ENCODE measurements at places on chromosomes 5 and 9. TPM values are rescaled to one million over a fixed set of nuclear protein-coding genes. Genes with fewer than 3 reads are reported as not detected.

The PROB1 gene
- 0.63 TPM for total RNA-seq

The SEMA5A gene
- 27.0 TPM for total RNA-seq

The ZNG1C gene
- 41.7 TPM for total RNA-seq

The CKMT2 gene
- 5.5 TPM for total RNA-seq

The PDE6A gene
- total RNA-seq: 3.6 TPM

The THBS4 gene
- total RNA-seq: 0.48 TPM

The CNTLN gene
- total RNA-seq: 9.2 TPM

The EGFLAM gene
- total RNA-seq: 9.0 TPM

The NTNG2 gene
- 0.20 TPM for total RNA-seq

The FAM151B gene
- 2.7 TPM for total RNA-seq

GRCh38 chr5:134439210-134439654, 27.6 kb upstream of the CDKN2AIPNL start:
- no peaks in the 10 kb centered on the region for H3K27me3 ChIP-seq
- DNase-seq: peak; percentile 79
- H3K27ac ChIP-seq: peak overlapping the region; percentile 98
- H3K36me3 ChIP-seq: no peaks in the 10 kb centered on the region
- H3K4me1 ChIP-seq: peaks cover 39% of the 10 kb centered on the region
- no peak overlapping the region for H3K4me3 ChIP-seq

DNA sequence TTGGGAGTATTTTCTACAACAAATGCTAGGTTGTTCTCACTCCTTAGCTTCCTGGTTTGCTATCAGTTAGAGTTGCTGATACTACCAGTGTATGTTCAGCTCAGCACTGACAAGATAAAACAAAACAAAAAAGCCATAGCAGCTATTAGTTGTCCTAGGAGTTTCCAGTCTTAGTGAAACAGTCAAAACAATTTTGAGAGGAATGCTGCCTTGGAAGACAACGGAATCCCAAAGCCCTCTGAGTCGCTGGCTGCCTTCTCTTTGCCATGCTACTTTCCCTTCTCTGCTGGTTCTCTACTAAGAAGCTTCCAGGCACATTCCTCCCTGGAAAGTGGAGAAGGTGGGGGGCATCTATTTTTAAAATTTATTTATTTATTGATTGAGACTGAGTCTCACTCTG, 5.4 kb upstream of the CREBRF start:
- no peak overlapping the region for H3K4me3 ChIP-seq
- H3K4me1 ChIP-seq: no peaks in the 10 kb centered on the region
- no peak for DNase-seq

DNA sequence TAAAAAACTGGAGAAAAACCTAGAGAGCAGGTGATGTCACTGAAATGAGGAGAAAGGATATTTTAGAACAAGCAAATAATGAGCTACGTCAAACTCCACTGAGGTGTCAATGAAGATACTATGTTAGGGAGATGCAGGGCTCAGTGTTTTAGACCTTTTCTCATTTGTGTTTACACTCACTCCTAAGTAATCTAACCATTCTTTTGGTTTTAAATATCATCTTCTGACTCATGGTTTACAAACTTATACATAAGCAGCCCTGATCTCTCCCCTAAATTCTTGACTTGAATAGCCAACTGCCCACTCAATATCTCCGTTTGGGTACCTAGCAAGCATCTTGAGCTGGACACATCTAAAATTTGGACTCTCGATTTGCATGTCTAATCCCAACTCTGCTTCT, 272.4 kb downstream of the MEF2C start:
- H3K36me3 ChIP-seq: no peaks in the 10 kb centered on the region
- H3K4me3 ChIP-seq: no peak overlapping the region
- H3K4me1 ChIP-seq: no peaks in the 10 kb centered on the region
- H3K27me3 ChIP-seq: no peaks in the 10 kb centered on the region

- DNase-seq: no peak
- H3K27ac ChIP-seq: no peak overlapping the region
- no peaks in the 10 kb centered on the region for H3K4me1 ChIP-seq
- H3K36me3 ChIP-seq: no peaks in the 10 kb centered on the region
Observed at GRCh38 chr5:83857341-83857740, 136.7 kb upstream of the HAPLN1 start.

DNA sequence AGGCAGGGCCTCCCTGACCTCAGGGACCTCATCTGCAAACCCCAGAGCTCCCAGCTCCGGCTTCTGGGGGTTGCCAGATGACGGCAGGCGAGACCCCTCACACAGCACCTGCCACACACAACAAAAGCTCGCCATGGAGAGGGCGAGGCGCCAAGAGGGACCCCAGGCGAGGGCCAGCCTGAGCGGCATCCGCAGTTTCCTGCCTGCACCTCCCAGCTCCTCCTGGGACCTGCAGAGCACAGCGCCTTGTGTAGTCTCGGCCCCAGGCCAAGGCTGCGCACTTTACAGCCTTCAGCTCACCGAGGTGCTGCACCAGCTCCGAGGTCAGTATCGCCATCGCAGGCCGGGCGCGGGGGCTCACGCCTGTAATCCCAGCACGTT, 82.4 kb upstream of the ADAMTS2 start:
- H3K36me3 ChIP-seq: no peaks in the 10 kb centered on the region
- no peaks in the 10 kb centered on the region for H3K27me3 ChIP-seq
- no peak overlapping the region for H3K4me3 ChIP-seq

DNA sequence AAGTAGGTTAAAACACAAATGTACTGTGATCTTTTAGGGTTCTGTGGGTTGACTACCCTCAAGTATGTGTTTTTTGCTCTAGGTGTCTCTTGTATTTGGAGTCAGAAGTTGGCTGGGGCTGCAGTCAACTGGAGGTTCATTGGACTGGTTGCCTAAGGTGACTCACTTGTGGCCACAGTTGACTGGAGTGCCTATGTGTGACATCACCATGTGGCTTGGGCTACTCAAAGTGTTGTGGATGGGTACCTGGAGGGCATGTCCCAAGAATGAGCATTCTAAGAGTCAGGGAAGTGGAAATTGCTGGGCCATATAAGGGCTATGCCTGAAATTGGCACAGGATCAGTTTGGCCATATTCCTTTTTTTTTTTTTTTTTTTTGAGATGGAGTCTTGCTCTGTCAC, 27.4 kb downstream of the SNX30 start:
- no peak overlapping the region for H3K4me3 ChIP-seq
- H3K36me3 ChIP-seq: no peaks in the 10 kb centered on the region
- H3K27me3 ChIP-seq: no peaks in the 10 kb centered on the region

- no peaks in the 10 kb centered on the region for H3K36me3 ChIP-seq
- no peaks in the 10 kb centered on the region for H3K27me3 ChIP-seq
- H3K27ac ChIP-seq: no peak overlapping the region
- H3K4me1 ChIP-seq: no peaks in the 10 kb centered on the region
- DNase-seq: no peak
Observed at GRCh38 chr9:9004810-9005209, 1205.2 kb upstream of the DMAC1 start.

- H3K4me1 ChIP-seq: peaks cover 11% of the 10 kb centered on the region
- H3K4me3 ChIP-seq: no peak overlapping the region
- DNase-seq: no peak
- H3K27ac ChIP-seq: no peak overlapping the region
Observed at GRCh38 chr5:172163346-172163745, 24.7 kb downstream of the STK10 start.

- H3K4me1 ChIP-seq: peaks cover 8% of the 10 kb centered on the region
- DNase-seq: no peak
- no peak overlapping the region for H3K27ac ChIP-seq
- H3K27me3 ChIP-seq: peaks cover 12% of the 10 kb centered on the region
Observed at GRCh38 chr5:171421331-171422262, 2.1 kb downstream of the FGF18 start.

DNA sequence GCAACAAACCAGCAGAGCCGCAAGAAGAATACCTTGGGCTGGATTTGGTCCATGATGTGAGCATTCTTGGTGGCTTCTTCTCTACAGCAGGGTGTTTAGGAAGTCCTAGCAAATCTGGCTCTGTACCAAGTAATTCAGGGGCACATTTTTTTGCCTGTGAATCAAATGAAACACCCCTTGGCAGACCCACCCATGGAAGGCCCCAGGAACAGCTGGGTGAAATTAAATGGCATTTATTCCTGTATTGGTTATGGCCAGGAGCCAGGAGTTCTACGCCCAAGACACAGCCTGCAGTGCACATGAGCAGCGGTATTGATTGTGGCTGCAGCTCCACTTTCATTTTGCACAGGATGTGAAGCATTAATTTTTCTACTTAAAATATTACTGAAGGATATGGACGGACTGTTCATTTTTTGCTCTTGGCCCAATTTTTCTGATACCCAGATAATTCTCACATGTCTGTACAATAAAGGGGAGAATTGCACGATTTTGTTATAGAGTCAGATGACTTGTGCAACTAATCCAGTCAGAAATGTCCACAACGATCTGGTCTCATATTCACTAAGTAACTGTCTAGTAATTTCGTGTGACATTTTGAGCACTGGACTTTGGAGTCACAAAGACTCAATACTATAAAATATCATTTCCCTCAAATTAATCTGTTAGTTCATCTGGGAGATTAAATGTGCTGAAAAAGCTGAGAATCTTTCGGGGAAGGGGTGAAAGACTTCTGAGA, 120.7 kb upstream of the APC start:
- no peaks in the 10 kb centered on the region for H3K27me3 ChIP-seq
- H3K4me1 ChIP-seq: no peaks in the 10 kb centered on the region
- H3K4me3 ChIP-seq: no peak overlapping the region
- H3K36me3 ChIP-seq: no peaks in the 10 kb centered on the region

DNA sequence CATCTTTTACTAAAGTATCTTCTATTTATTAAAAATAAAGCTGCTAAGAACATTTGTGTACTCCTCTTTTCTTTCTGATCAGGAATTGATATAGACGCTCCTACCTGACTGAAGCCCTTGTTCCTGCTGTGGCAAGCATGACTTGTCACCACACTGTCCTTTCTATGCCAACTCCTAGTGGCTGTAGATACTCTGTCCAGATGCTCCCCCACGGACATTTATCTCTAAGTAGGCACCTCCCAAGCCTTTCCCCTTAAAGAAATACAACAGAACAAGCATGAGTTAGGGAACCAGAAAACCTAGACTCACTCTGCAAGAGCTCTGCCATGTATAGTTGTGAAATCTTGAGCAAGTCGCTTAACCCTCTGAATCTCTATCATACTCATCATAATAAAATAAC, 53.2 kb downstream of the FAM114A2 start:
- no peaks in the 10 kb centered on the region for H3K27me3 ChIP-seq
- H3K4me3 ChIP-seq: no peak overlapping the region
- H3K4me1 ChIP-seq: no peaks in the 10 kb centered on the region

DNA sequence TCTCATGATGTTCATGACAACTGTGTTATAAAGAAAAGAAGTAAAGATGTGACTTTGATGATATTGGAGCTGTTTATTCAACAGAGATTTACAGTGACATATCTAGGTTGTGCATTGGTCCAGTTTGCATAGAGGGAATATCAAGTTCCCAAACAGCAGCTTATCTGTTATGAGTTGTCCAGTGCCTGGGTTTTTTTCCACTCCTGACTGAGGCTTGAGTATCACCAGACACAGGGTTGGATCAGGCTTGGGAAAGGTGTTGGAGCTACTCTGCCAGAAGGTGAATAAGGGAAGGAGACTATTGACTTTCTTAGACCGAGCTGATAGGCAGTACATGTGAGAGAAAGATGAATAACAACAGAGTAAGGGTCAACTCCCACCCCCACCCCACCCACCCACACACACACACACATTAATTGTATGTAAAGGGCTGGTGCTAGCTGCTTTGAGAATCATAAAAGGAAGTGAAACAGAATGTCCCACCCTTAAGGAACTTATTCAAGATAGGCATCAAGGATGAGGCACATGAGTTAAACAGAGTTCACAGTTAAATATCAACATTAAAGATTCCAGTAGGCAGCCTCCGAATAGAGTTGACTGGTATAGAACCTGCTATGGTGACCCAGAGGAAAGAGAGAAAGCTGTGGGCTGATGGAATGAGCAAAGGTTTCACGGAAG, 33.0 kb upstream of the RASGRF2 start:
- no peak overlapping the region for H3K4me3 ChIP-seq
- H3K27ac ChIP-seq: no peak overlapping the region
- no peaks in the 10 kb centered on the region for H3K27me3 ChIP-seq

DNA sequence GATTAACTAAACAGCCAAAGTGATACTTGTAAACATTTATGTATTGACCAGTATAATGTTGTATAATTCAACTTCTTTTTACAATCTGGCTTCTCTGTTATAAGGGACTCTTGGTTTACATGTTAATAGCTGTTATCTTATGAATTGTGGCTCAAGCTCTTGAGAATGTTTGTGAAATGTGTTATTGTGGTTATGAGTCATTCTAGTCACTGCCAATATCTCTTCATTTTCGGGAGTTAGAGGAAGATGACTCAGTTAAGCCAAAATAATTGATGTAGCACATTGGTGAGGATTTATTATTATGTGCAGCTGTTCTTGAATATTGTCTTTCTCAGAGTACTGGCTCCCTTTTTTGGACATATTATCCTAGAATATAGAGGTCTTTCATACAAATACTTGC, 655.2 kb upstream of the RIOK2 start:
- no peak overlapping the region for H3K27ac ChIP-seq
- H3K4me3 ChIP-seq: no peak overlapping the region
- no peak for DNase-seq
- H3K4me1 ChIP-seq: peaks cover 8% of the 10 kb centered on the region
- no peaks in the 10 kb centered on the region for H3K36me3 ChIP-seq

DNA sequence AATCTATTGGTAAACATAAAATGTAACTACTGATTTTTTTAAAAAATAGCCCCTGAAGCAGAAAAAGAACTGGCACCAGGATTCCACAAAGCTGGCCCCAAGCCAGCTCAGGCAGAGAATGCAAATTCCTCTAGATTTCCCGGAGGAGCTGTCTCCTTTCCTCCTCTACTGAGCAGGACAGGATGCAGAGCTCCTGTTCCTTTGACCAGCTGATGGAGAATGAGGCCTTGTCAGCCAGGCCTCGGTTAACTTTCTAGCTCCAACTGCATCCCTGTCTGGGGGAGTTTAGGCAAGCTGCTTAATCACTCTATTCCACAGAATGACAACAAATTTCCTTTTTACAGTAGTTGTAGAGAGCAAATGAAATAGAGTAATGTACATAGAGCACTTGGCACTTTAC, 155.5 kb downstream of the GNAQ start:
- no peaks in the 10 kb centered on the region for H3K36me3 ChIP-seq
- peaks cover 37% of the 10 kb centered on the region for H3K4me1 ChIP-seq
- H3K4me3 ChIP-seq: no peak overlapping the region
- no peaks in the 10 kb centered on the region for H3K27me3 ChIP-seq
- H3K27ac ChIP-seq: peak overlapping the region; percentile 8

DNA sequence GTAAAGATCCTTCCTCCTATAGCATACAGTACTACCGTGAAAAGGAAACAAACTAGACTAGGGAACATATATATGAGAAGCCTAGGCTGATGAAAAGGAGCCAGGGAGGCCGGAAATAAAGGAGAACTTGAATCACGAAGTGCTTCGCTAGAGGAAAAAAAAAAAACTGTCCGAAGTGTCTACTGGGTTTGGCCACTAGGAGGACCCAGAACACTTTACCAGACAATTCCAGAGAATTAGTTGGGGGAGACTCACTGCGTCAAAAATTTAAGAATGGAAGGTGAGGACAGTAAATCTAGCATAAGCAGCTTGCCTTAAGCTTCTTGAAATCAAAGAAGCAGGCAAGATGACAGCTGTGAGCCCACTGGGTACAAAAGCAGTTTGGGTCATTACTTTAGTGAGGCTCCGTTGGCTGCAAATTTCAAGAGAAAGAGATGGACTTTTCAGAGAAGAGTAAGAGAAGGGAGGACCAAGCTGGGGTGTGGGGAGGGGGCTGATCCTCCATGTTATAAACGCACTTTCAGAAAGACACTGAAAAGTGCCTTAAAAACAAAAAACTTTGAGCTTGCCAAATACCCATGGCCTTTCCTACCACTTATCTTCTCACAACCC, 47.4 kb downstream of the P4HA2 start:
- peak; percentile 73 for DNase-seq
- no peaks in the 10 kb centered on the region for H3K36me3 ChIP-seq
- no peak overlapping the region for H3K27ac ChIP-seq
- no peaks in the 10 kb centered on the region for H3K4me1 ChIP-seq
- H3K4me3 ChIP-seq: no peak overlapping the region

All from hepatocyte (in vitro differentiated cells).